Activated CD4-positive, alpha-beta T cell treated with anti-CD3 and anti-CD28 coated beads, Interleukin-2, Interleukin-4, amounts not matched to agents 100 ng/mL and 50 ng/mL, durations not matched to agents 16 hours and 8 hours (primary cell): ENCODE measurements at places on chromosomes 4 and X.

DNA sequence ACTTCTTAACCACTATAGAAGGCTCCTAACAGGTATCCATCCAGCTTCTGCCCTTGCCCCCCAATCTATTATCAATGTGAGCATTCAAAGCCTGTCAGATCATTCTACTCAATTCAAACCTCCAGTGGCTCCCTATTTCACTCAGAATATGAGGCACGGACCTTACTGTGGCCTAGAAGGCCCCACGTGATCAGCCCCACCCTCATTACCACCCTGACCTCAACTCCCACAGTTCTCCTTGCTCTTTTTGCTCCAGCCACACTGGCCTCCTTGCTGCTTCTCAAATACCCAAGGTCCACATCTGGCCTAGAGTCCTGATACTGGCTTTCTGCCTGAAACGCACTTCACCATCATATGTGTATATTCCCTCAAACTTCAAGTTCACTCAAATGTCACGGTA, 18.7 kb downstream of the SEPSECS start:
- no peak for DNase-seq

GRCh38 chrX:19791562-19791961, 95.8 kb downstream of the SH3KBP1 start:
- DNase-seq = peak; percentile 65

- DNase-seq = no peak
Measured at GRCh38 chr4:24932515-24933225, 19.8 kb upstream of the CCDC149 start.

- DNase-seq = no peak
Measured at GRCh38 chr4:10366628-10367027, 90.6 kb downstream of the ZNF518B start.

GRCh38 chrX:3532581-3533085, 180.8 kb downstream of the PRKX start:
- no peak for DNase-seq

GRCh38 chr4:110034026-110034393, 121.3 kb downstream of the EGF start:
- no peak for DNase-seq
